ENCODE measurements at places on chromosomes 2 and 18.

GRCh38 chr18:79720359-79720733 lies 40.7 kb downstream of the CTDP1 start:
- DNase-seq: no peak
- H3K27ac ChIP-seq: no peak overlapping the region
- peaks cover 11% of the 10 kb centered on the region for H3K4me1 ChIP-seq
- no peaks in the 10 kb centered on the region for H3K27me3 ChIP-seq
- H3K4me3 ChIP-seq: no peak overlapping the region
- peaks cover 15% of the 10 kb centered on the region for H3K36me3 ChIP-seq

DNA sequence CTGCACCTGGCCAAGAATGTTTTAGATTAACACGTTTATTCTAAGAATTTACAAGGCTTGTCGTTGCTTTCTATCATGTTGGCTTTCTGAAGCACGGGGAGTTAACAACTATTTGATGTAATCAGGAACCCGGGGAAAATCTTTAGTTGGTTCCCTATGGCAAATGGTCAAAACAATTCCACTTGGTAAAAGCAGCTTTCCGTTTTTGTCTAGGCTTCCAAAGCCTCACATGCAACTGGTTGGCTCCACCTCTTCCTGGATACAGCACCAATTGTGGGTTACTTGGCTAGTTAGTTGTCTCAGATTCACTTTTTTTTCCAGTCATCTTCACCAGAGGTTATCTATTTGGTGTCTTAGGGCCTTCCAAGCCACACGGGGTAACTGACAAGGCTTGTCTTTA lies 2.8 kb downstream of the COLEC12 start:
- H3K4me3 ChIP-seq: no peak overlapping the region
- no peak overlapping the region for H3K27ac ChIP-seq
- no peaks in the 10 kb centered on the region for H3K36me3 ChIP-seq
- no peaks in the 10 kb centered on the region for H3K4me1 ChIP-seq

- DNase-seq: no peak
- H3K27ac ChIP-seq: no peak overlapping the region
- H3K36me3 ChIP-seq: no peaks in the 10 kb centered on the region
- no peak overlapping the region for H3K4me3 ChIP-seq
Observed at GRCh38 chr2:173934895-173935294, 30.3 kb downstream of the SP3 start.

- H3K27me3 ChIP-seq: no peaks in the 10 kb centered on the region
- no peak overlapping the region for H3K27ac ChIP-seq
- no peaks in the 10 kb centered on the region for H3K4me1 ChIP-seq
- H3K4me3 ChIP-seq: no peak overlapping the region
- no peaks in the 10 kb centered on the region for H3K36me3 ChIP-seq
Observed at GRCh38 chr2:10019602-10020400, 23.5 kb upstream of the KLF11 start.

DNA sequence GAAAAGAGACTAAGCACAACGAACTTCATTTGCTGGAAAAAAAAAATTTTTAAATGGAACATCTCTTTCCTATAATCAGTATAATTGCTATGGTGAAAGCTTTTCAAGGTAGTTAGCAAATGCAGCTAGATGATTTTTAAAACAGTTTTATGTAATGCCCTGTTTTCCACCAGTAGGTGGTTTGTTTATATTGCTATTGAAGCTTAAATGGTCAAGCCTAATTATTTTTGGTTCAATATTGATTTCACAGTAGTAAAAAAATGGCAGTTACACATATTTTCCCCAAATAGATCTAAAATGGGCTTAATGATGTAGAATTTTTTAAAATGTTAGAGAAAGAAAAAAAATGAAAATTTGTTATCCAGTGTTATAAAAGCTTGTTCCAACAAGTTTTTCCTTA lies 70.2 kb downstream of the CDH19 start:
- no peak overlapping the region for H3K27ac ChIP-seq
- H3K4me3 ChIP-seq: no peak overlapping the region
- H3K4me1 ChIP-seq: no peaks in the 10 kb centered on the region
- no peak for DNase-seq
- no peaks in the 10 kb centered on the region for H3K27me3 ChIP-seq

GRCh38 chr2:229650901-229651300 lies 63.5 kb downstream of the DNER start:
- H3K4me1 ChIP-seq: no peaks in the 10 kb centered on the region
- no peak overlapping the region for H3K4me3 ChIP-seq
- DNase-seq: no peak
- H3K36me3 ChIP-seq: no peaks in the 10 kb centered on the region
